ENCODE measurements at places on chromosomes 4 and X.

DNA sequence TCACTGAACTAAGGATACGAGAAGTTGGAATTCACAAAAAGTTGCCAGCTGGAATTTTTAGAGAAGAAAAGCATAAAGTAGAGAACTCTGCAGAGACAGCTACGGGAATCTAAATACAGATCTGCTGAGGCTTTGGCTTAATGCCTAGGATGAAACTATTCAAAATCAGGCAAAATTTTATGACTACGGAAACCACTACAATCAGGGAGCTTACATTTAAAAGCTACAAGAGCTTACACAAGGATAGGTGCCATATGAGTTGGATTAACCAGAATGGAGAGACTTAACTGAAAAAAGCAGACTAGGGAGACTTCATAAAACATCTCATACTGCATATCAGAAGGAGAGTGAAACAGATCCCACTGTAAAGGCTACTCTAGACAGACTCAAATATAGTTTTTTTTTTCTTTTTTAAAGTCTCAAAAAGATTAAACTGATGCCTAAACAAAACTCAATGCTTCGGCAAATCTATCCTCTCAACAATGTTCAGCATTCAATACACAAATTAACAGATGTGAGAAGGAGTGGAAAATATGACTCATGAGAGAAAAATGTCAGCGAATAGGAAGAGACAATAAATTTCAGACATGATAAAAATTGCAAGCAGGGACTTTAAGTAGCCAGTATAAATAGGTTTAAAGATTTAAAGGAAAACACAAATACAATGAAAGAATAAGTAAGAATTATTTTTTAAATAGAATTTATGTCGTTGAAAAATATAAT lies 586.1 kb downstream of the FSTL5 start:
- DNase-seq = no peak

DNA sequence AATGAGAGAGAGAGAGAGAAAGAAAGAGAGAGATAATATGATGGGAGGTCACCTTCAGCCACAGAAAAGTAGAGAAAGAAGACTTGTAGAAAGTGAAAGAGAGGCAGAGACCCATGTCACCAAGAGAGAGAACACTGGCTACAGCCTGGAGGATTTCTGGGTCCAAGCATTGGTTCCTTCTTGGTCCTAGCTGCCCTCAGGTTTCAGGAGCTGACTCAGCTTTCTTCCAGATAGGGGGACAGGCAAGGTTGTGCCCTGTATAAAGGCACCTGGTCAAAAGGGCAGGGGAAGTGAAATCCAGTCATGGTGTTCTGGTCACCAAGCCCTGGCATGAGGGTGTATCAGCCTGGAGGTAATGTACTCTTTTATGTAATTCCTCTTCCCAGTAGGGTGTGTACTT lies 47.5 kb upstream of the XK start:
- DNase-seq = no peak

GRCh38 chr4:173317004-173317403 lies 17.2 kb downstream of the HMGB2 start:
- DNase-seq = no peak

DNA sequence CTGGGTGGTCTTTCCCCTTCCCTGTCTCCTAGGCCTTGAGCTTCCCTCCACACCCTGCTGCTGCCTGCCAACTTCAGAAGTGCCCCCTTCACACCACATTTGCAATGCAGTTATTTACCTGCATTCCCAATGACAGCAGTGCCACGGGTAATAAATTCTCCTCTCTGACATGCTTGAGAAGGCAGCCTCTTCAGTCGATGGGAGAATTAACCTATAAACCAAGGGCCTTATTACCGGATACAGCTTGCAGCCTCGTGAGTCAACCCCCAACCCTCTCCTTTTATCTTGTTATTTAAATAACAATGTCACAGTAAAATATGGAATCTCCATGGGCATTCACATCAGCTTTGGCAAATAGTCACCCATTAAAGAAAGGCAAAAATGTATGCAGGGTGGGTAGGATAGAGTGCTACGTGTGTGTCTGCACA lies 34.7 kb upstream of the LGI2 start:
- DNase-seq = no peak

DNA sequence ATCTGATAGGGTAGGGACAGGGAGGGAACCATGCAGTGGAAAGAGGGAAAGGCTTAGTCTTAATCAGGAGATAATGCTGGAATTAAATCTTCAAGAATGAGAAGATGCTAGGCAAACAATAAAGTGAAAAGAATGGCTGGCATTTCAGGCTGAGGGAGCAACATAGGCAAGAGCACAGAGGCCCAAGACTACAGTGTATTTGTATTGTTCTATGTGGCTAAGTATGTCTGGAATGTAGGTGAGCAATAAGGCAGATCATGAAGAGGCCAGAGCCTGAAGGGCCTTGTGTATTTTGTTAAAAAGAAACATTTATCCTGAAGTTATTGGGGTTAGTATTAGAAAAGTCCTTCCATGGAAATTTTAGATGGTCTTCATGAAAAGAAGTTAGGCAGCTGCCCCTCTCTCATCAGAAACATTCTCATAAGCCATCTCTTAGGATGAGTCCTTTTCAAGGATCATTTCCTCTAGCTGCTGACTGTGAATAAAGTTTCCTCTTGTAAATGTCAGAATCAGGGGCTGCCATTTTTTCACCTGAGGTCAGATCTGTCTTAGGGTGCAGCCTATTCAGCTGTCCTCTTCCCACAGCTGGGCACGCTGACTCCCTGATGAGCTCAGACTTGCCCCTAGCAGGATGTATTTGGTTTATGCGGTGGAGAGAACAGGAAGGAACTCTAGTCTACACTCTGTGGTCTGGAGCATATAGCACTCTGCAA lies 46.3 kb downstream of the ATP10D start:
- peak; percentile 3 for DNase-seq

GRCh38 chr4:20101831-20102230 lies 149.9 kb upstream of the SLIT2 start:
- no peak for DNase-seq

DNA sequence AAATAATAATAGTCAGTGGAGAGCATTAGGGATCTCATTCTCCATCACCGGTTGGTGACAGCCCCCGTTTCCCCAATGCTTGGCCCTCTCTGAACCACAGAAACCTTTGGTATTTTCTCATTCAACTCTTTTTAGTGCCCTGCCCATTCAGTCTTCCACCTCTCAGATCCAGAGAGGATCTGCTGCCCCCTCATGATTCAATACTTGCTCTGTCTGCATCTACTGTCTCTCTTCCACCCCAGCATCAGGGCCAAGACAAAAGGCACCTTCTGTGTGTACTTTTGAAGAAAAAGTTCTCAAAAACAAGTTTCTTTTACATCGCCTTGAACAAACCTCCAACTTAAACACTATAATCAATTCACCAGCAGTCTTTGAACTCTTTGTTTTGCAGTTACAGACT lies 19.3 kb downstream of the CLTRN start:
- no peak for DNase-seq

DNA sequence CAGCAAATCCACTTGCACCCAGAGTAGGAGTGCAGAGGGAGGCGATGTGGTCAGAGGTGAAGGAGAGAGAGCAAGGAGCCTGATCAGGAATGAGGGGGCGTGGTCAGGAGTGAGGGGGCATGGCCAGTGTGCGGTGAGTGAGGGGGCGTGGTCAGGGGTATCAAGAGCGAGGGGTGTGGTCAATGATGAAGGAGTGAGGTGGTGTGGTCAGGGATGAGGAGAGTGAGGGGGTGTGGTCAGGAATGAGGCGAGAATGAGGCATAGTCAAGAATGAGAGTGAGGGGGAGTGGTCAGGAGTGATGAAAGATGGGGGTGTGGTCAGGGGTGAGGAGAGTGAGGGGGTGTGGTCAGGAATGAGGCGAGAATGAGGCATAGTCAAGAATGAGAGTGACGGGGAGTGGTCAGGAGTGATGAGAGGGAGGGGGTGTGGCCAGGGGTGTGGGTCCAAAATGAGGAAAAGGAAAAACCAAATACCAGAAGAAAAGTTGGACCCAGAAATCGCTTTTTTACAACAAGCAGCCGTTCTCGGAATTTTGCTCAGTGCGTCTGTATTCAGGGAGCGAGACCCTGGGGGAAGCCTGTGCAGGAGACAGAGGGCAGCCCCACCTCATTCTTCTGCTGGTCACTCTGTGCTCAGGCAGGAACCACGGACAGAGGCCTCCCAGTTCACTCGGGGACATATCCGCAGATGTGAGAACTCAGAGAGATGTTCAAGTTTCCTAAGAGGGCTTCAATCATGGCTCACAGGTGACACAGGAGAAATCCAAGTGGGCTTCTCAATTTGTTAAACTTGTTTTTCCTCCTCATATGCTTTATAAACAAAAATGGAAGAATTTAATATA lies 47.5 kb downstream of the MAGEA1 start:
- no peak for DNase-seq

DNA sequence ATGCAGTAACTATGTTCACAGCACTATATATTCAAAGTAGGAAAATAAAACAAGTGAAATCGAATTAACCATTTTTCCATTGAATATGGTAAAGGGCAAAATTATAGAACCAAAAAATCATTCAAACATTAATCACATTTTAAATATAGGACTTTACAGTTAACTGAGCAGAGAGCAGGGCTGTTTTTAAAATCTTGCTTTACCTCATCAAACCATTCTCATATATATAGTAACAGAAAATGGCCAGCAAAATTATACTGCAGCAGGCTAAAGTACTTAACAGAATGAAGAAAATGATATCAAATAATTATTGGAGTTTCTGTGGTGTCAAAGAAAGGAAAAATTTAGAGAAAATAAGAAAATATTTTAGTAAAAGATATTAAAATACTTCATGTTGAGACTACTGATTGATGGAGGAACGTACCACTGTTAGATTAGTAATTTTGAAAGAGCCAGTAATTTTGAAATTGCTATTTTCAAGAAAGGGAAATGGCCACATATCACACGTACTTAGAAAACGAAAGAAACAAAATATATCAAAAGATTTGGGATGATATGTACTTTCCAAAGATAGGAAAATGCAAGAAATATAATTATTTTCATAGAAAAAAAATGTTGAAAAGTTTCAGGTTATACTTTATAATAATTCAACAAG lies 813.7 kb downstream of the DMD start:
- DNase-seq = no peak

DNA sequence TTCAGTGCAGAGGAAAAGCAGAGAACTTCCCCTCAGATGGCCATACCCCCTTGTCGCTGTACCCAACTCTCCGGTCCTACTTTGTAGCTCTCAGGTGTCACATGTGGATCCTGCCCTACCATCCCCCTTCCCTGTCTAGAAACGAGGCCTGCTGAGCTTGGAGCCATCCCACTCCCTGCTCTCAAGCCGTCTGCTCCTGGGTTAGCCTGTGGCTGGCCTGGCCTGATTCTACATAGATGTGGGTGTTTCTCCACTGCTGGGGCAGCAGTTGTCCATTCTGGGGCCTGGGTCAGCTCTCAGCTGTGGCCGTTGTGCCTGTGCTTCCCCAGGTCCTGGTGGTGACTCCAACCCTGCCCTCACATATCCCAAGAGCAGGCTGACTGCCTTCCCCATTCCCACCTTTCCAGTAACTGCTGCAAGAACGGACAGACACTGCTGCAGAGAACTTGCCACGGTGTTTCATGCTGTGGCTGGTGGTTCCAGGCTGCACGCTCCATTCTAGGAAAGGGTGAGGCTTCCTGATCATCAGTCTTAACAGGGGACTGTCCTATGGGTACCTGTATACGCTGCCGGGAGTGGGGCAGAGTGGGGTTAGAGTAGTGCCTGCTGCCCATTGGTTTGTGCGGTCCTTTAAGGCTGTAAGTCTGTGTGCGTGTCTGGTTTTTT lies 3.6 kb downstream of the IL9R start:
- DNase-seq = no peak

- DNase-seq = no peak
These were observed 38.2 kb upstream of the PRDM5 start for GRCh38 chr4:120960656-120961267.

GRCh38 chr4:103915224-103915869 lies 195.6 kb upstream of the TACR3 start:
- DNase-seq = no peak

GRCh38 chr4:1310031-1310795 lies 20.5 kb downstream of the MAEA start:
- DNase-seq = no peak

GRCh38 chr4:41358647-41359421 lies 102.1 kb downstream of the UCHL1 start:
- DNase-seq = no peak

DNA sequence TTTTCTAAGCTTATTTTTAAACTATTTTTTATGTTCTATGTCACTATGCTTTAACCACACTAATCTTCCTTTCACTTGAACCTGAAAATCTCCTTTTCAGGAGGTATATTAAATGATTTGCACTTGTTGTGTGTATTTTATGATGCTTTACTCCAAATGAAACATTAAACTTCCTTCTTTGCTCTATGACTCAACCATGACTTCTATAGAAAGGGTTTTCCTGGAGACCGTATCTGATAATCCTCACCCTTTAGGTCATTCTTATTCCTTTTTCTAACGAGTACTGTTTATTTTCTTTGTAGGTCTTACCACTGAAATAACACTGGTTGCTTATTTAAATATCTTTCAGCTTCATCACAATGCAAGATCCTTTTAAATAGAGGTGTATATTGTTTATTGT lies 1163.2 kb downstream of the PCDH18 start:
- no peak for DNase-seq

- no peak for DNase-seq
These were observed 38.7 kb downstream of the SGMS2 start for GRCh38 chr4:107863416-107863815.

DNA sequence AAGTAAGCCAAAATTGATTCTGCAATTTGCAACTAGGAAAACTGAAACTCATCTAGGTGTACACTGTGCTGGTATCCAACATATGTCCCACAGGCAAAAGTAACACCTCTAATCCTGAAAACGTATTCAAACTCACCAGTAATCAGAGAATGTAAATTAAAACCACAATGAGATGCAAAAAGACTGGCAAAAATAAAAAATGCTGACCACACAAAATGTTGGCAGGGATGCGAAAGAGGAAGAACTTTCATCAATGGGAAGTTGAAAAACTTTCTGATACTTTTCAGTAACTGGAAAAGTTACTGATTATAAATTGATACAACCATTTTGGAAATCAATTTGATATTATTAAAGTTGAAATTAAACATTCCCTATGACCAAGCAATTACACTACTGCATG lies 20.1 kb upstream of the CORIN start:
- no peak for DNase-seq

DNA sequence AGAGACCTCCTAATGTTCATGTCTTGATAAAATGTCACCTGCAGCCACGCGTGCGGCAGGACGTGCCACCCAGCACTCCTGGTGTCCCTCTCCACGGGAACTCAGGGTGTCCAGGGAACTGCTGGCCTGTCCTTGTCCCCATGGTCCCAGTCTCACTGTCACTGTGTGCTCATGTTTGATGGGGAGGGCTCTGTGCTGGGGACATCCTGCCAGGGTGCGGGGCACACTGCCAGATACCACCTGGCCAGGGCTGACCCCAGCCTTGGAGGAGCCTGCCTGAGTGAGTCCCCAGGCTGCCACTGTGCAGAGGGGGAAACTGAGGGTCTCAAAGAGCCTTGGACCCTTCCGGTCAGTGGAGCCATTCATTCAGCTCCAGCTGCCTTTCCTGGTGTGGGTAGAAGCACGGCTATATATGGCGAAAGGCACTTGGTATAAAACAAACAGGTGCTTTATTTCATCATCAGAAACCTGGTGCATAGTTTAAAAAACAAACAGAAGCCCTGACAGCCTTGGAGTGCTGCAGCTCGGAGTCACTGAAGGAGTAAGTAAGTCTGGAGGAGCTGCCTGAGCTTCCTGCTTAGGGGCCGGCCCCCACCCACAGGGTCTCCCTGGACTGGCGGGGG lies 33.0 kb downstream of the NOP14 start:
- no peak for DNase-seq

GRCh38 chr4:137909529-137910309 lies 332.4 kb downstream of the SLC7A11 start:
- DNase-seq = no peak

- no peak for DNase-seq
These were observed 107.2 kb downstream of the SCD5 start for GRCh38 chr4:82691431-82691830.

All from stimulated activated CD8-positive, alpha-beta memory T cell treated with anti-CD3 and anti-CD28 coated beads, Interleukin-7, amount 100 ng/mL, for 1 hour (primary cell).